ENCODE measurements at places on chromosomes 16 and 17. TPM values are rescaled to one million over a fixed set of nuclear protein-coding genes. Genes with fewer than 3 reads are reported as not detected.

The SLC6A2 gene
- total RNA-seq: 0.64 TPM

The SGSM2 gene
- 35.6 TPM for total RNA-seq

The SRCAP gene
- 59.7 TPM for total RNA-seq

The GINS2 gene
- 0.32 TPM for total RNA-seq

The OR4D1 gene
- total RNA-seq: not detected

The CHD9 gene
- total RNA-seq: 100 TPM

DNA sequence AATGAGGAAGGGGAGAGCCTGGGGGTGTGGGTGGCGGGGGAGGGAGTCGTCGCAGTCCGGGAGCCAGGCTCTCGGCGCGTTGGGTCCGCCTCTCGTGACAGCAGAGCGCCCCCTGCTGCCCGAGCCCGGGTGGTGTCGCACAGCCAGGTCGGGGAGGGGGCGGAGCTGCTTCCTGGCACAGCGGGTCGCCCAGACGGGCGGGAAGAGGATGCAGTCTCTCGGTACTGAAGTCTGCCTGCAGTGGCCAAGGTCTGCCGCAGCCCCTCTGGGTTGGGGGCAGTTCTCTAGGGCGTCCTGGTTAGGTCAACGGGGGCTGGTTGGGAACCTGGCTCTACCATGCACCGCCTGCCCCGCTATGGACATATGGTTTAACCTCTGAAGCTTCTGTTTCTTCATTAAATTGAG, 38.2 kb upstream of the CCDC182 start:
- no peak for DNase-seq

DNA sequence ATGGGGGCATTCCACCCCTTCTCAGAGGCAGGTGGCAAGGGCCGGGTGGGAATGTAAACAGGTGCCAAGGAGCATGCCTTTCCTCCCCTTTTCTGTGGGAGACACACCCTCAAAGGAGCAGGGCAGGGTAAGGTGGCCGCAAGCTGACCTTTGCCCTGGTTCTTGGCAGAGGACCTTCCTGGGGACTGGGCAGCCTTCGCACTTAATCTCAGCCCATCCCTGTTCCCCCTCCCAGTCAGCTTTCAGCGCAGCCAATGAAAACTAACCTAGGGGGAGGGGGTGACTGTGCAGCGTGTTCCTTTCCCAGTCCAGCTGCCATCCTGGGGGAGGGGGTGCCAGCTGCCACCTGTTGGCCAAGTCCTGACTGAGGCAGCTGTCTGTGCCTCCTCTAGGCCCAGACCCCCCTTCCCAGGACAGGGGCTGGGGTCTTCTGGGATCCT, 2.8 kb downstream of the TRAF4 start:
- no peak for DNase-seq

- no peak for DNase-seq
Measured at GRCh38 chr16:89564476-89565255, 4.2 kb downstream of the RPL13 start.

DNA sequence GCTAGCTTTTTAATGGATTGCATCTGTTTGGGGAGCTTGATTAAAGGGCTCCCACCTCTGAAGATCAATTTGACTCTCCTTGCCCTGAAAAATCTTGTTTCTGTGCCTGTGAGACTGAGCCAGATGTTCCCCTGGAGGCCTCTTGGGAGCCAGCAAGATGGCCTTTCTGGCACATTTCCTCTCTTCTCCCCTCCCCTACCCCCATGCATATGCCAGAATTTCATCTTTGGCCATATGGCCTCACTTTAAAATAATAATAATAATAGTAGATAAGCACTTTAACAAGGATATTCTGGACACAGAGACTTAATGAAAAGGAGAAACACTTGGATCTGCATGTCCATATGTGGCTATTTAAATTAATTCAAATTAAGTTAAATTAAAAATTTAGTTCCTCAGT, 144.1 kb upstream of the CES5A start:
- DNase-seq: no peak

DNA sequence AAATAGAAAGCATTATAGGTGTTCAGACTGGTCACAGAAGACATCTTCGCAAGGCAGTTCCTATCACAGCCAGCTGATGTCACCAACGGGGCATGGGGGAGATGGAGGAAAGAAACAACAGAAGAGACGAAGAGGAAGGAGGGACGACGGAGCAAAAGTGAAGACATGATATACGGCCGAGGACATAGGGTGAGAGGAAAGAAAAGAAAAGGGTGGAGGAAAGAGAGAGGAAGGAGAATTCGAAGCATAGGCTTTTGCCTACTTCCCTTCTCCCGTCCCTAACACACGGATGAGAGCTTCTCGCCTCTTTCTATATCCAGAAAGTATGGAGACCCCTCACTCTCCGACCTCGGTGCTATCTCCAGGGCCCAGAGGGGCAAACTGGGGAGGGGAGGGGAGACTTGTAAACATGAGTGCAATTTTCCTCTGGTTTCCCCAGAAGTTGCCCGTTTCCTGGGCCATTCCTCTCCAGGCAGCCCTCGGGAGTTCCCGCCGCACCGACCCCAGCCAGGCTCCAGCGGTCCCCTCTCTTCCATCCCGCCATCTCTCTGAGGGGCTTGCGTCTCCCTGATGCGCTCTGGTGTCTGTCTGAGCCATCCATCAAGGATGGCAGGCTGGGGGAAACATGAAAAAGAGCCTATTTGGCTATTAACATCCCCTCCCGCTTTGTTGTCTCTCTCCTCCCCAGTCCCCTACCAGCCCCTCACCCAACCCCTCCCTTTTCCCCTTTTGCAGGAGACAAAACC, 26.0 kb downstream of the COPZ2 start:
- no peak for DNase-seq

DNA sequence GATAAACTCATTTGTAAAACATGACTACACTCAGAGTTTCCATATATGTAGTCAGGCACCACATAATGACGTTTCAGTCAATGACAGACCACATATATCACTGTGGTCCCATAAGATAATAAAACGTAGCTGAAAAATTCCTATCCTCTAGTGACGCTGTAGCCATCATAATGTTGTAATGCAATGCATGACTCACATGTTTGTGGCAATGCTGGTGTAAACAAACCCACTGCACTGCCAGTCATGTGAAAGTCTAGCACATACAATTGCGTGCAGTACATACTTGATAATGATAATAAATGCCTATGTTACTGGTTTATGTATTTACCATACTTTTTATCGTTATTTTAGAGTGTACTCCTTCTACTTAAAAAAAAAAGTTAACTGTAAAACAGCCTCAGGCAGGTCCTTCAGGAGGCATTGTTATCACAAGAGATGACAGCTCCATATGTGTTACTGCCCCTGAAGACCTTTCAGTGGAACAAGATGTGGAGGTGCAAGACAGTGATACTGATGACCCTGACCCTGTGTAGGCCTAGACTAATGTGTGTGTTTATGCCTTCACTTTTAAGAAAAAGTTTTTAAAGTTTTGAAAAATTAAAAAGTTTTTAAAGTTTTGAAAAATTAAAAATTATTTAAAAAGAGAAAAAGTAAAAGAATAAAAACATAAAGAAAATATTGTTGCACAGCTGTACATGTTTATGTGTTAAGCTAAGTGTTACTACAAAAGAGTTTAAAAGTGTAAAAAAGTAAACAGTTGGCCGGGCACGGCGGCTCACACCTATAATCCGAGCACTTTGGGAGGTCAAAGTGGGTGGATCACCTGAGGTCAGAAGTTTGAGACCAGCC, 9.0 kb downstream of the STAT5B start:
- no peak for DNase-seq

- DNase-seq: no peak
Measured at GRCh38 chr16:27539636-27540035, 10.1 kb downstream of the GTF3C1 start.

GRCh38 chr16:8614435-8615029, 7.0 kb upstream of the METTL22 start:
- no peak for DNase-seq

DNA sequence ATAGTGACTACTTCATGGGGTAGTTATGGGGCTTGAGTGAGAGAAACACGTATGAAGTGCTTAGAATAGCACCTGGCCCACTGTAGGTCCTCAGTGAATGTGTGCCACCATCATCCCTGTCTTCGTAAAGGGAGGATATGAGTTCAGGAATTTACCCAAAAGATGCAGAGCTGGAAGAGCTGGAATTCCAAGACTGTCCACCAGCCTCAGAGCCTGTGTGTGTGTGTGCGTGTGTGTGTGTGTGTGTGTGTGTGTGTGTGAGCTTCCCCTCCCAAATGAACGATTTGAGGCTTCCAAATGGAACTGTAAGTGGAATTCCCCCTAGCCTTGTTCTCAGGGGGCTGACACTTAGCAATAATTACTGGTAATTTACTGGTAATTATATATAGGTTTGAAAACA, 27.3 kb downstream of the WFDC1 start:
- no peak for DNase-seq

GRCh38 chr16:79497606-79498350, 102.8 kb downstream of the MAF start:
- no peak for DNase-seq

DNA sequence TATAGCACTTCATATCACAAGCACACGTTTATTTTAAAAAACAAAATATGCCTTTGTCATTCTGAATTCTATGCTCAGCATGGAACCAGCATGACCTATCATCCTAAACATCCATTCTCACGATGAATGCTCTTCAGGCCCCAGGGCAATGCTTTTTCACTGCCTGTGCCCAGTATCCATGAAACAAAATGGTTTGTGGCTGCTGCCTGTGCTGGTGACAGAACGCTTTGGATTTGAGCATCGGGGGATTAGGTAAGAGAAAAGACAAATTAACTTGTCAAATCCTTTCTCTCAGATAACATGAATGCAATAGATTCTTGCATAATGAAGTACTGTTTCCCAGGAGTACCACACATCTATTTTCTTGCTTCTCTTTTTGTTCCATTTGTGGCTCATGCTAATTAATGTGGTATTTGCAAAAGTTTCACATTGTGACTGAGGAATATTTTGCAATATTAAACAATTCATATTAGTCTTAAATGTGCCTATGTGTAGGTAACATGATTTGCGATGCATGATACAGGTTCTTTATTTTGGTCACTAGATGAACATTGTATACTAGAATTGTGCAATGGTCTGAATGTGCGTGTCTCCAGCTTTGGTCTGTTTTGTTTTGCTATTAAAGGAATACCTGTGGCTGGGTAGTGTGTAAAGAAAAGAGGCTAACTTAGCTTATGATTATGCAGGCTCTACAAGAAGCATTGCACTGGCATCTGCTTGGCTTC, 25.8 kb upstream of the SRSF1 start:
- DNase-seq: no peak

- DNase-seq: no peak
Measured at GRCh38 chr17:65228734-65229620, 91.8 kb downstream of the RGS9 start.

GRCh38 chr16:2162676-2163118, 7.1 kb downstream of the TRAF7 start:
- DNase-seq: no peak

- DNase-seq: no peak
Measured at GRCh38 chr17:69854225-69854780, 220.7 kb upstream of the KCNJ16 start.

DNA sequence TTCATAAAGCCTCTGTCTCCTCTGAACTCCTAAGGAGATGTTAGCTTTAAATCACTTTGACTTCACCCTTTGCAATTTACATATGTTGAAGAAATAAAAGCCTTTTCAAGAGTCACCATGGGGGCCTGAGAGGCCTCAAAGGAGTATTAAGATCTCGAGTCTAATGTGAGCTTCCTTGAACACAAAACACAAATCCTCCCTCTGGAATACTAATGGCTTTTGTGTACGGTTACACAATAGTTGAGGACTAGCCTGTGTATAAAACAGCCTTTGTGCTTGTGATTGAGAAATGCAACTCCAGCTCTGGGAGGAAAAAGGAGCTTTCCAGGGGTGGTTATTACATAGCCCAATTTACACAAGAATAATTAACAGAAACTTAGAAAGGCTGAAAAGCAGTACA, 1140.2 kb downstream of the CDH11 start:
- no peak for DNase-seq

GRCh38 chr16:71344315-71344905, 14.1 kb upstream of the CALB2 start:
- DNase-seq: no peak

- DNase-seq: no peak
Measured at GRCh38 chr16:81469710-81470535, 25.3 kb downstream of the CMIP start.

GRCh38 chr17:39270923-39271322, 45.2 kb upstream of the STAC2 start:
- no peak for DNase-seq

DNA sequence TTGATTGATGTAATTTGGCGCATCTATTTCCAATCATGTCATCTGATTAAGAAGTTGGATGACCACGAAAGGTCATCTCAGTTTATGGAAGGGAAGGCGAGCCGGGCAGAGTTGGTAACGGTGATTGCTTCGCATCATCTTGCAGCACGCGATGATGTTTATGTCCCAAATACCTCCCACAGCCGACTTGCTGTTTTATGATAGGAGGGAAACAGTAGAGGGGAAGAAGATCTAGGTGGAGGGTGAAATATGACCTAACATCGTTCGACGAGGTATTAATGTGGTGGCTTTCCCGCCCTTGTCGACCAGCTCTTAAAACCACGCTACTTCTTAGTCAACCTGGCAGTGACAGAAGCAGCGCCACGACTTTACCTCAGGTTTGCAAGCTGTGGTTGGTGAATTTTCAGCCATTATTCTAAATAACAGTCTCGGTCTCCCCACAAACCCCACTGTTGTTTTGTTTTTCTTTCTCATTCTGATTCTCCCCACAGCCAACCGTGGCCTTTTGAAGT, 805 bp upstream of the TANC2 start:
- DNase-seq: no peak

- peak; percentile 45 for DNase-seq
Measured at GRCh38 chr16:19084879-19085278, 17.5 kb downstream of the COQ7 start.

GRCh38 chr17:51029568-51030463, 90.9 kb downstream of the SPAG9 start:
- no peak for DNase-seq

- no peak for DNase-seq
Measured at GRCh38 chr17:9684955-9685621, 39.8 kb downstream of the USP43 start.

Data from mesenteric fat pad (tissue), 1 donor.